ENCODE measurements at places on chromosomes 4 and X.

DNA sequence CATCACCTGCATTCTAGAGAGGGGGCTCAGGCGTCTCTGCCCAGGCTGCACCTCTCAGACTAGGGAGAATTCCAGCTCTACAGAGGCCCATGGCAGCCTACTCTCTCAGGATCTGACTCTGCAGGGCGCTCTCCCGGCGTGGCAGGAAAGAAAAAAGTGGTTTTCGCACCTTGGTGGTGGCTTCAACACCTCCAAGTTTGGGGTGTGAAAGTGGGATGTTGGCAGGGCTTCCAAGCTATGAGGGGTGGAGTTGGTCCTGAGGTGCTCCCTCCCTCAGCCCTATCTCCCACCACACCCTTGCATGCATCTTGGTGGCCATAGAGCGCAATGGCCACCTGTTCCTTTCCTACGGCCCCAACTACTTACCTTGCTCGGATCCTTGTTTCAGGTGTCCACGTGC lies 166.5 kb downstream of the VSIG4 start:
- no peak for DNase-seq

GRCh38 chrX:31228909-31229308 lies 157.1 kb upstream of the FTHL17 start:
- no peak for DNase-seq

DNA sequence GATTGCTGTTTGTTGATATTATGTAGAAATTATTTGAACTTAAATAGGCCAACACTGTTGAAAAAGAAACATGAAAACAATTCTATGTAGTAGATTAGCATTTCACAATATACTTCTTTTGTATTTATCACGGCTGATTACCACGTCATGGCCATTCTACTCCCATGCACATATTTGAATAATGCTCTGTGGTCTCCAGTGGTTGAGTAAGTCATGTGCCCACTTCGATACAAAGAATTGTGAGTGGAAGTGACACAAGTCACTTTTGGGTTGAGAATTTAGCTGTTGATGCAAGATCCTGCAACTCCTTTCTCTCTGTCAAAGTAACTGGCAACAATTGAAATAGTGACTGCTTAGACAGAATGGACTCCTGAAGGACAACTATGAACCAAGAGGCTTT lies 6.7 kb upstream of the FSTL5 start:
- no peak for DNase-seq

DNA sequence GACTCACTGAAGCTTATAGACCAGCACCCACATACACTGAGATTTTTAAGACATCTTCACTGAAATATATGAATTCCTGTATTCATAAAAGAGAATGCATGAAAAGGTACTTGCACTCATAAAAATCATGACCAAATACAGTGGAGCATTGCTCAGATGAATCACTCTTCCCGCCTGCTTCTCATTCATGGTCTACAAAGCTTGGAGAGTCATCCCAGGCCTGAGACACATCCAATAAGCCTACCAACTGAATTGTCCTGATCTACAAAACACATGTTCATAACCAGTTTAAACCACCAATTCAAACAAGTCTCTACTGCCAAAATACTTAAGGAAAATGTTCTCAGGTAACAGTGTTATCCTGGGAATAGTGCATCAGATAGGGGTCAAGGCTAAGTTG lies 38.1 kb downstream of the PROM1 start:
- no peak for DNase-seq

DNA sequence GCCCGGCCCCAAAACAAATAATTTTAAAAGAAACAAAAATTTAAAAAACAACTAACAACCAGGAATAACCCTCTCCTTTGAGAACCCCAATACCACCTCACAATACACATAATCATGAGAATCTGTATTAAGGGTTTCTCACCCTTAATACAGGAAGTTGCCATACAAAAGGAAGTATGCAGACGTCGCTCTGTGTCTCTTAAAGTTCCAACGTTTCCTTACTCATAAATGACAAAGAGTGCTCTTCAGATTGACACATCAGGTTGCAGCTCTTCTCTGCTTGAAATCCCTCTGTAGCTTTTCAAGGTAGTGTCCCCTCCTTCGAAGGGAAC lies 73.9 kb upstream of the IRF2 start:
- DNase-seq = no peak

DNA sequence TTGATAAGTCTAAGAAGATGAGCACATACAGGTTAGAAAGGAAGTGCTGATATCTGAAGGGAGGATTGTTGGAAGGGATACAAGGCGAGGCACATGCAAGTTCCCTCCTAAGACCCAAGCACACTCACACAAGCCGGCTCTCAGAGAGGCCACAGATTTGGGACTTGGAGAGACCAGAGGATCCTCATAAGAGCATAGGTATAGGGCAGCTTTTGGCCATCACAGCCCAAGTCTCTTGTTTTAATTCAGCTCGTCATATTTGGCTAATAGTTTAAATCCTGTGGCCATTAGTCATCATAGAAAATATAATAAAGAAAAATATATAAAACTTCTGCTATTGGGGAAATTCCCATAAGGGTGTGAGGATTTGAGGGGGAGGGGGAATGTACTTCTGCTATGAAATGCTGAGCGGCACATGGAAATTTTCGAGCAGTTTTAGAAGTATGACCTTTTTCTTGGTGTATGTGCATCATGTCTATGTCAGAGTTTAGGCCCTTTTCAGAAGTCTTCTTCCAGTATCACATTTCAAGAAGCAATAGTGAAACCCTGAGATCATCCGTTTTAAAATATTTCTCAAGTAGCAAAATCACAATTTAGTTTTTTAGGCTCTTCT lies 97.7 kb downstream of the NFKB1 start:
- no peak for DNase-seq

DNA sequence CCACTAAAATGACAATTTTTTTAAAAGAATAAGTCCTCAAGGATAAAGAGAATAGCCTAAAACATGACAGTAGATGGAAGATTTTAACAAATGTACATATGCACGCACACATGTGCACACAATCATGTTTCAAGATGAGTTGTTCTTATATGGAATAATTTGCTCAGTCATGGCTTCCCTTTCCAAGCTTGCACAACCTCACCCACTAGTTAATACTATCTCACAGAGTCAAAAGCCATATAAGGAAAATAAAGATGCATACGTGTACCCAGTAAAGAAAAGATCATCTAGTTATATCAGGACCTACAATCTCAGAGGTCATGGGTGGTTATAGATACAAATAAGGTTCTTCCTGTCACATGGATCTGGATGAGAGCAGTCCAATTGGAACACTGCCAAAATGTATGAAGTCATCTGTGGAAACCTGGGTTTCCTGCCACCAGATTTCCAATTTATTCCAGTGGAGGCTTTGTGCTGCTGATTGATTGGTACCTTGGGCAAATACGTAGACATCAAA lies 56.1 kb downstream of the FAM13A start:
- peak; percentile 86 for DNase-seq

DNA sequence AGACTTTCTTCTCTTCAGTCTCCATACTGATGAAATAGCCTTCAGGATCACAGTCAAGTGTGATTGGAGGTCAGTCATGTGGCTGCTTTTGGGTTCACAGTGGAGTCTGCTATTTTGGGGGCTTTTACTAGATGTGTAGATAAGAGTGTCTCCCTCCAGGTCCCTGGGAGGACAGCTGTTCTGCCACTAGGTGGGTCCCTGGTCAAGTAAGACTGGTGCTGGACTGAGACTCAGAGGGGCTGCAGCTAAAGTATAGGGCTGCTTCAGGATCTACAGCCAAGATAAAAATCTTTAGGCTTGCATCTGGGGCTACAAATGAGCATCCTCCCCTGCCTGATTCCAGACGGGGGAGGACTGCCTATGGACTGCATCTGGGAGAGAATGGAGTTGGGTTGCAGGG lies 200.7 kb upstream of the ANKRD50 start:
- DNase-seq = no peak

DNA sequence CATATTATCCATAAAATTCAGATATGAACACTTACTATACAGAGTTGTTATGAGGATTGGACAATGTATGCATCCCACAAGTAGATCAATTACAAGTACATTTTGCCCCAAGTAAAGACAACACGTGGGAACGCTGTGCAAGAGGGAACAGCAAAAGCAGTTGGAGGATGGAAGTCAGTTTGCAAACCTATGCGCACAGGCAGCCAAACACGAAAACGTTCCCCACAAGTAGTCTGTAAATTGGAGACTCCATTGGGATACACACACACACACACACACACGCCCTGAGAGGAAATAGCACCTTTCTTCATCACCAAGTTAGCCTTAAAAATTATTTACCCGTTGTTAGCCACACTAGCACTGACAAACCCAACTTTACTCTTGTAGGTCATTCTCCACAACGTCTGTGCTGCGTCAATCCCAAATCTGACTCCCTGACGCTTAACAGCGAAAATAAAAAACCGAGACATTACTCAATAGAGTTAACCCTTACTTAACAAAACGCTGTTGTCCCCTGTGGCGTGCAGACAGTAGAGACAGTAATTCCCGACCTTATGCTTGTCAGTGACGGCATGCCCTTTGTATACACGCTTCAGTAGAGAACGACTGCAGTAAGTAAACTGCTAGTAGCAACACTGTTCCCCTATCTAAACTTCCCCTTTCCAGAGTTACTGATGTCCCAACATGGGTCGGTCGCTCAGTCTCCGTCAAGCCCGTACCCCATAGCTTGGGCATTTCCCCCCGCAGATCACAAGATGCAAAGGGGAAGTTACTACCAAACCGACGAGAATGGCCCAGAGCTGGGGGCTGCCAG lies 730 bp downstream of the MANBA start:
- peak; percentile 70 for DNase-seq

GRCh38 chr4:27210956-27211355 lies 350.3 kb downstream of the STIM2 start:
- no peak for DNase-seq

DNA sequence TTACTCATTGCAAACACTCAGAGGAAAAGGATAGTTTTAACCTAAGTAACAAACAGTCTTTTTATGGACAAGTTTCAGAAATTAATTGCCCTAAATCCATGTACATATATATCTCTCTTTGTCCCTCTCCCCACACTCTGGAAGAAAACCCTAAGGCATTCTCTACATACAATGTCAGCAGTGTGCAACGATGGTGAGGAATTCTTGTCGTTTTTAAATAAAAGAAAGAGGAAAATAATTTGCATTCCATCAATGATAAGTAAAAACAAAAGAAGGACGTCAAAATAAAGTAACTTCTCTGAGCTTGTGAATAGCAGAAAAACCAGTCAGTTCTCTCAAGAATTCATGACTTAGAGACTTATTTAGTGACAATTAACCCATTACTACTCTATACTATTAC lies 550.5 kb upstream of the DIPK2B start:
- no peak for DNase-seq

DNA sequence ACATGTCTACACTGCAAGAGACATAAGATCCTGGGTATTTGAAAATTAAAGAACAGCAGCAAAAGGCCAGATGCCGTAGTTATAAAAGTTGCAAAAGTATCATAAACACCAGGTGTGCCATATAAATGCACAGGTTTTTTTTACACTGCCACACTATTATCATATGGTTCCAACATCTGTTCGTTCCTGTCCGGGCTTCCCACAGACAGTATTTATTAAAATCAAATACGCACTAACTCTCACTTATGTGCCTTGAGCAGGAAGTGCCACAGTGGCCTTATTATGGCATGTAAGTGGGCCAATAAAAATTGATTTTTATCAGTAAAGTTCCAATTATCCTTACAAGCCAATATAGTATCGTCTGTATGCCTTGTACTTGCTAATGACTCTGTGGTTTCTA lies 873.2 kb downstream of the RPA4 start:
- DNase-seq = no peak

DNA sequence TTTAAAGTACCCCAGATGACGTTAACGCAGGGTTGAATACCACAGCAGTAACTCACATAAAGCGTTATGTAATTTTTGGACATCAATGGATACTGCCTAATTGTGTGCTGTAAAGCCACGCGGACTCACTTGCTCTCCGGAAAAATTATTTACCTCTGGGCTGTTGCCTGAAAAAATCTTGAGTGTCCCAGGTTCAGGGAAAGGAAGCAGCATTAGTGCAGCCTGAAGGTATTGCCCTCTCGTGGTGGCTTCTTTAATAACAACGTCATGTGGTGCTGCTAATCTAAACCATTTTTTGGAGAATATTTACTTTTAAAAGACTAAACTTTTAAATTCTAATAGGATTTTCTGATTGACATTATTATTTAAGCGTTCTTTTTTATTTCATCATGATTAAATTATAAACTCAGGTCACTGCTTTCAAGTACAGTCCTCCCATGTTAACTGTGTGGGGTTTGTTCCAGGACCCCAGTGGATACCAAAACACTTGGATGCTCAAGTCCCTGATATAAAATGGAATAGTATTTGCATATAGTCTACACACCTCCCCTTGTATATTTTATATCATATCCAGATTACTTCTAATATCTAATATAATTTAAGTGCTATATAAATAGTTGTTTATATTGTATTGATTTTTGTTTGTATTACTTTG lies 384.8 kb downstream of the FAM133A start:
- peak; percentile 0 for DNase-seq

- no peak for DNase-seq
These were observed 983.7 kb upstream of the LCORL start for GRCh38 chr4:19005211-19005610.

GRCh38 chrX:137548261-137548660 lies 17.7 kb upstream of the ZIC3 start:
- no peak for DNase-seq

- DNase-seq = no peak
These were observed 294.9 kb upstream of the ZCCHC13 start for GRCh38 chrX:74009041-74009440.

DNA sequence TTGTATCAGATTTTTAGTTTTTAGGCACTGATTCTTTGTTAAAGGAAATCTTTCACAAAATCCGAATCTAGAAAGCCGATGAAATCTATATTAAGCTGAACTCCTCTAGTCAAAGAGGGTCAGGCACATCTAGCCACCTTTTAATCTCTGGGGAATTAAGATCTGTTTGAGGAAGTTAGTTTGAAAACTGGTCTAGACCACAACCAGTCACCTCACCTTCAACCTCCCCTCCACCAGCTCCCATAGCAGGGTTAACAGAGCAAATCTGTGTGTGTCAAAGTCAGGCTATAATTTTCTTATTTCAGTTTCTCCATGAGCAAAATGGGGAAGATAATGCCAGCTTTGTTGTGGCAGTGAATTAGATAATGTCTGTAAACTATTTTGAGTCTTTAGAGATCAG lies 110.0 kb upstream of the IGFBP7 start:
- no peak for DNase-seq

GRCh38 chr4:184096561-184097240 lies 121.0 kb downstream of the ENPP6 start:
- no peak for DNase-seq

- DNase-seq = no peak
These were observed 67.2 kb upstream of the CCSER1 start for GRCh38 chr4:90060039-90060438.

GRCh38 chr4:129254526-129254925 lies 158.6 kb downstream of the C4orf33 start:
- no peak for DNase-seq

- DNase-seq = no peak
These were observed 26.7 kb downstream of the SMC1A start for GRCh38 chrX:53395605-53396298.

- DNase-seq = no peak
These were observed 209.1 kb upstream of the ANXA10 start for GRCh38 chr4:167883266-167883665.

DNA sequence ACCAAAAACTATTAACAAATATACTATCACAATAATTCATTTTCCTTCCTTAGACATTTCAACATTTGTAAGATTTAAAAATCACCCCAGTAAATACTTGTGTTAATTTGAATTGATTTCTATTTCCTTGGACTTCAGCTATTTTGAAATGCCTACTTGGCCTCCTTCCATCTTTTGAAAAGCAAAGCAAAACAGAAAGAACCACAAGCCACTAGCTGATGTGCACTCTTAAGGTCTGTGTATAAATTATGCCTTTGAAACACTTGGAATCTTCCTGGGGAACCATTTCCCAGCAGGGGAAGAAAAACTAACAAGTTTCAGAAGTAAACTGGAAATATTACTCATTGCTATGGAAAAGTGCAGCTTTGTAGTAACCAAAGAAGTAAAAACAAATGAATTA lies 139.8 kb downstream of the CLCN4 start:
- no peak for DNase-seq
